Dermis blood vessel endothelial cell (primary cell): ENCODE measurements at places on chromosomes 5 and 9.
A peak's percentile ranks its signal among the peaks of the same experiment; 100 is the strongest.

DNA sequence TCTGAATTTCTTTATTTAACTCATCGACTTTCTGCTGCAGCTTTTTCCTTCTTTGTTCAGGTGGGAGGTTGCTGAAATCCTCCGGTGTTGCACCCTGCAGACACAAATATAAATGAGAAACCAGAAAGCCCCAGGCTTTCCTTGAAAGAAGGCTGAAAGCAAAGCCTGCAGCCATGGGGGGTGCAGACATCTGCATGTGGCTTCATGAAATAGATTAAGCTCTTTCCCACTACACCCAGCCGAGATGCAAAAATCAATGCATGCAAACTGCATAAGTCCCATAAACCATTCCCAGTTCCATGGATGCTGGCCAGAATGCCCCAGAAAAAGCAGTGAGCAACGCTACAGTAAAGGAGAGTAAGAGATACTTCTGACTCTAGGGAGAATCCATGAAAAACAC, 73.6 kb downstream of the USP20 start:
- DNase-seq: no peak

DNA sequence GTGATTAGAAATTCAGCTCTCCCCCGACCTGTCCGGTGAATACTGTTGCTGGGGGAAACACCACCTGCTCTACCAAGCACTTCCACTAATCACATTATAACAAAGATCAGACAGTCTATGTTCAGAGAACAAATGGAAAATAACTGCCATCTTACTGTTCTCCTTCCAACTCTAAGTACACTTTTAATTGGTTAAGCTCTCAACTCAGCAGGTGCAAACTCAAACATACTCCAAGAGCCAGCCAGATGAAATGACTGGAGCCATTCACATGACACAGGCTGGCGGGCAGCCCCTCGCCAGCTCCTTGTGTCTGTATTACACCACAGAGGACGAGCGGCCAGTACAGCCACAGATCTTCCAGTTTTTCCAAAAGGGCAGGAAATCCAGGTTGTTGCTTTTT, 16.1 kb downstream of the LIFR start:
- DNase-seq: no peak

DNA sequence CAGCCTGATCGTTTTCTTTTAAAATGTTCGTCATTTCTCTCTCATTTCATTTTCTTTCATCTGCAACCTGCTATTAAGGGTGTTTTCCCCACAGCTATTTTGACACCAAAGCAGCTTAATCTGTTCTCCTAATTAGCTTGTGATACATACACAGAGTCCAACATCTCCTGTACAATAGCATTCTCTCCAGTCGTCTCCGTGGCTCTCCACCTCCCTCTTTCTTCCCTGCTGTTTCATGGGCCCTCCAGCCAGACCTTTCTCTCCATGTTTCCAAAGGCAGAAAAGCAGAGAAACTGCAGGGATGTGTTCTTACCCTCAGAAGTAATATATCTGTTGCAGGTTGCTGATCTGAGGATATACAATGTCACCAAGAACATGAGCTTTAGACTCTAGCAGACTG, 88.8 kb upstream of the SPOCK1 start:
- DNase-seq: no peak

GRCh38 chr5:88671505-88672499, 211.2 kb downstream of the MEF2C start:
- no peak for DNase-seq

DNA sequence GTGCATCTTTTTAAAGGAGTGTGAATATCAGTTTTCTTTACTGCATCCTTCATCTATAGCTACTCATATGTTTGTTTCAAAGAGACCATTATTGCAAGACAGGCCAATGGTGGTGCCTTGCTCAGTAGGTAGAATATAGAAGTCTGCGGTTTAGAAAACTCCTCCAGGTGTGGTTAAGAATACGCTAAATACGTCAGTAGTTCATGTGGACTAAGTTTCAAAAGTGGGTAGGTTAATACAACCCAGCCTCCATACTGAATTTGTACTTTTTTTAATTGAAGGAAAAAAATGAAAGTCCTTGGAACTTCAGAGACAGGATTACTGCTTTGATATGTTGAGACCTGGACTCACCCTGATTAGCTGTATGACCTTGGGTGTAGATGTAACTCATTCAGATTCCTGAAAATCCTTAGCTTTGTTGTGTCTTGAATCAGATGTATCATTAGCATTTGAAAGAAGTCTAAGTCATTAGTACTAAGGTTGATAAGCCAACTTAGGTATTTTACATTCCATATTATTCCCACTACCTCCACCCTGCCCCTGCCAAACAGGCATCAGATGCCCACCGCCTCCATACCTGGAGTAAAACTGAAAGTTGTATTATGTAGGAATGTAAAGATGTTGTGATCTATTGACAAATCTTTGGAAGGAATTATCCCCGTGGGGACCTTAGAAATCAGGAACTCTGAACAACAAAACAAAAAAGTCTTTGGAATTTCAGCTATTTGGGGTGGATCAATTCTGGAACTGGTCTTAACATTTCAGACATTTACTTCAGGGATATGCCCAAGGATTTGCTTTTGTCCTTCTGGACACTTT, 6.1 kb downstream of the BASP1 start:
- no peak for DNase-seq

DNA sequence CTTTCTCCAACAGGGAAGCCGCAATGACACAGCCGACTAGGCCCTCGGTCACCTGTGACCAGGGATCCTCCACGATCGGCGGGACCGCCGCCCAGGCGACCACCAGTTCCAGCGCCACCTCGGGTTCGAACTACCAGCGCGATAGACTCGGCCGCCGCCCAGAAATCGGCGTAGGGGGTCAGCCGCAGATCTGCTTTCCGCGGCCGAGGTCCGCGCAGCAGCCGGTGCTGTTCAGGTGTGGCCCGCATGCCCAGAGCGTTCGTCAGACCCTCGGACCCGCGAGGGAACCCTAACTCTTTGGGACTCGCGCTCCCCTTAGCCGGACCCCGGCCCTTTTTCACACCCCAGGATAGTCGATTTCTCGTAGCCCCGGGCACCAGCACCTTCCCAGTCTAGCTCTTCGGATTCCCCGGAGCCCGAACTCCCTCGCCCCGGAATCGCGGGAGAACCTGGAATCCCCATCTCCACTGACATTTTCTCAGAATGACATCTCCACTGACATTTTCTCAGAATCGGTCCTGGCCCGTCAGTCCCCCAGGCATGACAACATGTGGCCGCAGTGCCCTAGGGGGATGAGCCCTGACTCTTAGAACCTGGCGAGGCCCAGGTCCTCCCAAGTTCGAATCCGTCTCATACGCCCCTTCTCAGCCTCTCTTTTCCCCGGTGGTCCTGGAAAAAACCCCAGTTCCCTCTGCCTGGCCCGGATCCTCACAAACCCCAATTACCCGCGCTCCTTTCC, 428 bp downstream of the C5orf52 start:
- DNase-seq: no peak

- DNase-seq: no peak
These were observed 262.7 kb upstream of the KLF9 start for GRCh38 chr9:70677055-70677735.

DNA sequence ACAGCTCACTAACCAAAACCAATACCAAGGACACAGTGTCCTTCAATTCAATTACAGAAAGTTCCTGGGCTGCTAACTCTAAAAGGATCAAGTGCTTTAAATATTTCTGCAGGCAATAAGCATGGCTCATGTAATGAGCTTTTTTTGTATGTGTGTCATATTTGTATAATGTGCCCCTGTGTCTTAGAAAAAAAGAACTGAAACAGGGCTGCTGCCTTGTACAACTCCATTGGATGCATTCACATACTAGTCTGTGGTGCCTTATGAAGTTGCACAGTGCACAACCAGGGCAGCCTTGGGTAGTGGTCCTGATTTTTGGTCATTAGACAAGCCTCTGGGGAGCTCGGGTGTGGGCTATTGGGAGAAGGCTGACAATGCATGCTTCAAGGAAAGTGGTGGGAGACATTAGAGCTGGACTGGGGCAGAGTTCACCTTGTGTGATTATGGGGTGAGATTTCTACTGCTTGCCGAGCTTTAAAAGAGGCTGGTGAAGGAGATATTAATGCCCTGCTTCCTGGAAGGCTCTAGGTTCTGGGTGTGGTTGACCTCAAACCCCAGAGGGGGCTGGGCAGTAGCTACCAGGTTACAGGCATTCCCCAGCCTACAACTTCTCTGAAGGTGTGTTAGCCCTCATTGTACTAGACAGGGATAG, 3.6 kb upstream of the CPEB4 start:
- DNase-seq: no peak

DNA sequence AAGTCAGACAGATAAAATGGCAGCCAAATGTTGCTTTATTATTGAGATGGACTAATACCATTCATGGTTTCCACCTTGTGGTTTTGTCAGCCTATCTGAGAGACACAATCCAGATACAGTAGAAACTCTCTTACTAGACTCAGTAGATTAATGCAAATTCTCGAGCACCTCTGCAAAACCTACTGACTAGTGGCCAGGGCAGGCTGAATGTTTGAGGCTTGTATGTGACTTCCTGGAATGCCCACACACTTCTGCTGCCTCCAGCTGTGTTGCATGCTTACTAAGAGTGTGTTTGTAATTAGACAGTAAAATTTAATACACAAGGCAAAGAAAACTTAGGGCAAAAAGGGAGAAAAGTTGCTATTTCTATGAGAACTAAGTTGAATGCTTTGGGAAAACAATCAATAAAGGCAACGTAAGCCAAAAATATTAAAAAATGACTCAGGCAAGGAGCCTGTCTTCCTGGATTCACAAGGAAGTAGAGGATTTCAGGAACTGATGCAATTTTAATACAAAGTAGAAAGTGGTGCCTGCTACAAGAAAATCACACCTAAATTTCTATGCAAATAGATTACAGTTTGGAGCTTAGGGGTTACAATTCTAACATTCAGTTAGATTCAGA, 30.2 kb upstream of the CCNG1 start:
- peak; percentile 2 for DNase-seq

- no peak for DNase-seq
These were observed 997.5 kb upstream of the CTNND2 start for GRCh38 chr5:12901696-12902095.

DNA sequence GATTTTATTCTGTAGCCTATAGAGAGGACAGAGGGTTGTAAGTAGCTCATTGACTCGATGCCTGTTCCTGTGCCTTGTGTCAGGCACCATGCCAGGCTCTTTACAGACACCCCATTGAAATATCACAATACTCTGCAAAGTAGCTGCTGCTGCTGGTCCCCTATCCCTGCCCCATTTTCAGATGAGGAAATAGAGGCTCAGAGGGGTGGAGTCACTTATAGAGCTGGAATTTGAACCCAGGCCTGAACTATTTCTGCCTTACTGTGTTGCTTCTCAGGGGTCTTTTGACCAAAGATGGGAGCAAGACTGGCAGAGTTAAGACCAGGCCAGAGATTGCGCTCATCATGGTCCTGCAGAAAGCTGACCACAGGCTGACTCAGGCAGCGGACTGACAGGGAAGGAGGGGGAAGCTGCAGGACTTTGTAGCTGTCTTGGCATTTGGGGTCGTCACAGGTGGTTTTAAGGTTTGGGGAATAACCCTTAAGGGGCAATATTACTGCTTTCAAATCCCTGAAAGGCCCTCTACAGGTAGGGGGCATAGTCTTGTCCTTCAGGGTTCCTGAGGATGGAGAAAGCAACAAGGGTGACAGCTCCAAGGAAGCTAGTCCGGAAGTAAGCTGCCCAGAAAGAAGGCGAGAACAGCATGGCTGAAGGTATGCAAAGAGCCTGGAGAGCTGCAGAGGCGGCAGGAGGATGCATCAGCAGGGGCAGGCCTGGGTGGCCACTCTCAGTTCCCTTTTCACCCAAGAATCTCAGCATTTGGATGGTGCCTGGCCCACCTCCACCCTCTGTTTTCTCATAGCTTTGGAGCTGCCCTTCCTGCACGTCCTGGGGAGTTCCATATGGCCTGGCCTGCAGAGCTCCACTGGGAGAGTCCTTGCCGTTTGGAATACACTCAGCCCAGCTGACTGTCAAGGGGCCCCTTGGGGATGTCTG, 18.3 kb upstream of the NDST1 start:
- DNase-seq: no peak

GRCh38 chr9:82891321-82891720, 171.6 kb downstream of the RASEF start:
- no peak for DNase-seq

DNA sequence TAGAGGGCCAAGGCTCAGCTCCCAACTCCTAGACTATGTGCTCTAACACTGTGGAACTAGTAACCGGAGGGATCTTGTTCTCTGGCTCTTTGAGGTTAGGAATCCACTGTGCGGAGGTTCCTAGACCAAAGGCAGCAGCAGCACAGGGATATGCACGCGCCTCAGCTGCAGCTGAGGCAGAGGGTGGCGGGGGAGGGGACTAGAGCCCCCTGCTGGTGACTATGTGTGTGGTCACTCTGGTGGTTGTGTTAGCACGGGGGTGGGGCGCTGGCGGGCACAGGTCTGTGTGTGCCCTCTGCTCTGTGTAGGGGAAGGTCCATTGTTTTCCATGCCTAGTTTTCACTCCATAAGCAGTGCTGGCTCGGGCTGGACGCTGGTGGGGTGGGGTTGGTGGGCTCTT, 458.0 kb upstream of the IZUMO3 start:
- no peak for DNase-seq

GRCh38 chr5:171488876-171489275, 69.4 kb downstream of the FGF18 start:
- DNase-seq: no peak

DNA sequence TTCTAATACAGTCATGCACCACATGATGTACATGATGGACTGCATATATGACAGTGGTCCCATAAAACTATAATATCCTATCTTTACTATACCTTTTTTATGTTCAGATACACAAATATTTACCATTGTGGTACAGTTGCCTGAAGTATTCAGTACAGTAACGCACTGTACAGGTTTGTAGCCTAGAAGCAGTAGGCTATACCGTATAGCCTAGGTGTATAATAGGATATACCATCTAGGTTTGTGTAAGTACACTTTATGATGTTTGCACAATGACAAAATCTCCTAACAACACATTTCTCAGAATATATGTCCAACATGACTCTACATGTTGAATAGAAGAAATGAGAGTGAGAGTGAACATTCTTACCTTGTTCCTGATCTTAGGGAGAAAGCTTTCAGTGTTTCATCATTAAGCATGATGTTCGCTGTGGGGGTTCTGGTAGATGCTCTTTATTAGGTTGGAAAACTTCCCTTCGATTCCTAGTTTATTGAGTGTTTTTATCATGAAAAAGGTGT, 31.8 kb downstream of the AMBP start:
- no peak for DNase-seq
